ENCODE measurements at places on chromosomes 1 and 21.

GRCh38 chr1:41728403-41729202 is 190.1 kb downstream of the HIVEP3 start:
- no peak for DNase-seq

DNA sequence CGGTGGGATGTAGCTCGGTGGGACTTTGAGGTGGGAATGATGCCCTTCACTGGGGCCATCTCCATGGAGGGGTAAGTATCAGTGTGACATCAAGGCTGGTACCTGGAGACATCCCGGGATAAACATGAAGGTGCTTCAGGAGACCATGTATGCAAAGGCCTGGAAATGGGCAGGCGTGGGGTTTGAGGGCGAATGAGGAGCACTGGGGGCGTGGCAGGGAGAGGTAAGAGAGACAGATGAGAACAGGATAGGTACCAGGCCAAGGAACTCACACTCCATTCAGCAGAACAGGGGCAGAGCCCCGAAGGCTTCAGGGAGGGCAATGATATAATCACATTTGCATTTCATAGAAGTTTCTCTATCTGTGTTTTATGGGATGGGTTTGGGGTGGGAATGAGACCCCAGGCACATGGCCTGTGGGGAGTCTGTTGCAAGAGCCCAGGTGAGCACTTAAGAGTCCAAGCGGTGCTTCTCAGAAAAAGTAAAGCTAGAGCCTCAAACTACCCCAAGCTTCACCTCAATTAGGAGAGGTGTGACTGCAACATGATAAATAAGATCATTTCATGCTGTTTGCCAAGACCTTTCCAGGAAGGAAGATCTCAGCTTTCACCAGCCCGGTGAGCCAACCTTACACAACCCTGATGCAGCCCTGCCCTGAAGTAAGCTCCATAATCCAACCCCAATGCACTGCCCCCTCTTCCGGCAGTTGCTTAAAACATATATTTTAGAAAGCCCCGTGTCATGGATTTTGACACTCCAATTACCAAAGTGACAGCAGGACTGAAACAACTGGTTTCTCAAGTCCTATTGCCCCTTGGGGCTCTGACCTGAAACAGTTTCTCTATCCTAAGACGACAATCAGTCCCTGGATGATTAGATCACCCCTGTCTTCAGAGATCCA is 7.4 kb downstream of the S100A9 start:
- no peak for DNase-seq

- DNase-seq = no peak
Observed at GRCh38 chr1:227949954-227950734, 2.4 kb upstream of the WNT9A start.

- no peak for DNase-seq
Observed at GRCh38 chr1:80894921-80895320, 905.8 kb upstream of the ADGRL2 start.

DNA sequence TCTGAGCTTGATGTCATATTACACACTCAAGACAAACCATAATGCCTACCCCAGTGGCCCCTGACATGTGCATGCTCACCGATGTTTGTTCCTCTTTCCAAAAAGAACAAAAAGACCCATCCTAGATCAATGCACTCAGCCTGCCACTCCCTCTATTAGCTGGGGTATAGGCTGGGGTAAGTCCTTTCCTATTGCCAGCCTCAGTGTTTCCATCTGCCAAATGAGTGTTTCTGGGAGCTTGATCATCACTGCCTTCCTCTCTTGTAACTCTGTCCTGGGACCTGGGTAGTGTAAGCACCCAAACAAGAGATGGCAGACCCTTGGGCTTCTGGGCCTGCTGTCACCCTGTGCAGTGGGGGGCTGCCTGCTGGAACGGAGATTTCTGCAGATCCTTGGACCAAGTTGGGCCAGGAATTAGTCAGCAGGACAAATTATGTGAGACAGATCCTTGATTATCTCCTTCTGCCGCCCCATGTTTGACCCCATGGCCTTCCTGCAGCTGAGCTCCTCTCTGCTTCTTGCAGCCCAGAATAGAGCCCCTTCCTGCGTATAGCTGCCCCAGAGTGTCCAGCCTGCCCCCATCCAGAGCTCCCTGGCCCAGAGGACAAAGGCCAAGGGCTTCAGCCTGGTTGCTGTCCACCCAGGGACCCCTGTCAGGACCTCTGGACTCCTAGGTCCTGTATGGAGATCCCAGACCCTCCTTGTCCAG is 31.5 kb upstream of the LRP8 start:
- no peak for DNase-seq

DNA sequence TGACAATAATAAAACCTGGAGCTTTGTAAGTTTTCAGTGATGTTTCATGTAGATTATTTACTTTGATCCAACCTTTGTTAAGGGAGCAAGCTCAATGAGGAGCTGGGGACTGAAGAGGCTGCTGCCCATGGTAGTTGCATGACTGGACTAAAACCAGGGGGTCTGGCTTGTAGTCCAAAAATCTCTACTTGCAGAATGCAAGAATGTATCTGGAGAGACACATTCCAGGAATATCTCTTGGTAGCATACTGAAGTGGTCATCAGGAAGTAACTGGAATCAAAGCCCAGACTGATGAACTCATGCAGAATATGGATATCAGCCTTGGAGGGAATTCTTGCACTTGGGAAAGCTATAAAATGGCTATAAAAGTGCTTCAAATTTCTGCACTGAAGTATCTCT is 5.8 kb upstream of the KIAA0040 start:
- no peak for DNase-seq

DNA sequence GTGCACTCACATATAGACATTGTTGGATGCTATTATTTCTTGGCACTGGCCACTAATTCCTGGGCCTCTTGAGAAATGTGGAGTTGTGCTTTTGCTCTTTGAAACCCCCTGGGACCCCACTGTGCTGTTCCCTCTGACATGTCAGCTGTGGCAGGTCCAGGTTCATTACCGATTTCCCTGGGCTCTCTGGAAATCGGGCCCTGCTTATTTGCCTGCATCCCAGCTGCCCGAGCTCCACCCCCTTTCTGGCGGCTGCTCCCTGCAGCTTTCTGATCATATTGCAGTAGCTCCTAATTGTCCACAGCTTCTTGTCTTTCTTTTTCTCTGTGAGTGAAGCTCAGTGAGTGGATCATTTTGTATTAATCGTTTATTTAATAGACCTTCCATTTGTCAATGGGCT is 183.7 kb upstream of the FAM78B start:
- DNase-seq = no peak

DNA sequence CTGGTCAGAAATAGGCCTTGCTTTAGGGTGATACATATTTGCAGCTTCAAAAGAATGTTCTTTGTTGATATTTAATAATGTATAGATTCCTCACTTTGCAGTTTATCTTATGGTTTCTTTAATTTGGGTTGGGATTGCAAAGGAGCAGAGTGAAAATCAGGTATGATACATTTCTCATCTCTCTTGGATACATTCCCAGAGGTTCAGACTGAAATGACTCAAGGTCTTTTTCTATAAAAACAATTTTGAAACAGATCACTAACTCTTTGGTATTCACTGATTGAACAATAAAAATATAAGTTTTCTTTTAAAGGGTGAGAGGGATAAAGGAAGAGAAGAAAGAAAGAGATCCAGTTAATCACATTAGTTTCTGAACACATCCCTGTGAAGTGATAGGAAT is 606.5 kb upstream of the CAMK1G start:
- DNase-seq = no peak

DNA sequence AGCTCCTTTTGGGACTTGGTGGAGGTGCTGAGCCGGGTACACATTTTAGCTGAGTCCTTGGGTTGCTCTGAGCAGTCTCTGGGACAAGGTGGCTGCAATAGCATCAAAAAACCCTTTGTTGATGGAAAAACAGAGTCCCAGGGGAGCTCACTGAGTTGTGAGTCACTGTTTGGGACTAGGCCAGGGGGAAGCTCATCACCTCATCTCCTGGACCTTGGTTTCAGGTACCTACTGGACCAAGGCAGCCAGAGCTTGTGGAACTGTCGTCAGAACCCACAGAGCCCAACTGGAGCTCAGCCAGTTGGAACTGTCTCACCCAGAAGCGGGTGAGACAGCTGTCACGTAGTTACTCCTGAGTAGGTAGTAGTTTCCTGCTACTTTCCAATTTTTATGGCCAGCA is 146.7 kb downstream of the HLX start:
- DNase-seq = no peak

GRCh38 chr21:45820171-45821091 is 161.1 kb upstream of the COL6A1 start:
- peak; percentile 85 for DNase-seq

DNA sequence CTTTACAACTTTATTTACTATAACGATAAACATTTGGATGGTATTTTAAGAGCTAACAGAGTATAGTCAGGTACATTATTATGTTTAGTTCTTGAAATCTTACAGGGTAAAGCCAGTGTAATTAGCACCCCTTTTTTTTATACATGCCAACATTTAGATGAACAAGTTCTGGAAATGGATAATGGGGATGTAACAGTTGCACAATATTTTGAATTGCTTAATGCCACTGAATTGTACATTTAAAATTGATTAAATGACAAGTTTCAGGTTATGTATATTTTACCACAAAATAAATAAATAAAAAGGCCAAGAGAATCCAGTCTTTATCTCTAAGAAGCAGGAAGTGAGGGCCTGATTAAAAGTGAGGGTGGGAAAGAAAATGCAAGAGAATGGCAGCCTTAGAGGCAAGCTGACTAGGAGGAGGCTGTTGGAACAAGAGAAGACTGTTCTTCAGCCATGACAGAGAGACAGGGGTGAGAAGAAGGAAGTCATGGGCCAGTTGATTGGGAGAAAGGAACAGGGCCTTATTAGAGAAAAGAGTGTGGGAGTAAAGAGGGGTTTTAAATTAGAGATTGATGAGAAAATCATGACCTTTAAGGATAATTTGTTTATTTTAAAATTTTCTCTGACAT is 49.9 kb upstream of the TNFSF18 start:
- DNase-seq = no peak

GRCh38 chr1:14944471-14944985 is 209.0 kb upstream of the TMEM51 start:
- DNase-seq = no peak

DNA sequence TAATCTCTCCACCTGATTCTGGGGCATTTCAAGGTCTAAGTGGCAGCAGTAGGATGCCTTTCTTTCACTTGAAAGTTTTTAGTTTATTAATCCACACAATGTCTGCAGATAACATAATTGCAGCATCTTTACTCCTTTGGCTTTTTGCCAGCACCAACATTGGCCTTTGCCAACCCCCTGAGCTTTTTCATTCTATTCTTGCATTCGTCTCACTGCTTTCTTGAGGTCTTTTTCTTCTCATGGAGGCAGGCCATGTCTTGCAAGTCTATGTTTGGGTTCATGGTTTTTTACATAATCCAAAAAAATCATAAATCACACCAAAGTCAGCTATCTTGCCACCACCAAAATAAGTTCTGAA is 30.4 kb upstream of the COG2 start:
- no peak for DNase-seq

- no peak for DNase-seq
Observed at GRCh38 chr1:208278638-208279037, 34.5 kb upstream of the PLXNA2 start.

DNA sequence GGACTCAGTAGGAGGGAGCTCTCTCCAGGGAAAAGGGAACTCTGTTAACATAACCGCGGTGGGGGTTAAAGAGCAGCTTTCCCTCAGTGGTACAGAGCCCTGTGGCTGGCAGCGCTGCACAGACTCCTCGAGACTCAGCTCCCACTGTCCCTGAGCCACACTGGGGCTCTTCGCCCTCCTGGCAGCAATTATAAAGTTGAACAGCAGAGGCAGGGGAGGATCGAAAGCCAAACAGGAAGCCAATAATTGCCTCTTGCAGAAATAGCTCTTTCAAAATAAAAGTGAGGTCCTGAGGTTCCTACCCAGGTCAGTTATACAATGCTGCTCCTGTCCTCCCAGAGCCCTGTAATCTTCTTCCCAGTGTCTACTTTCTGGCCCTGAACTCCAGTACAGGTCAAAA is 77.0 kb downstream of the FAM78B start:
- no peak for DNase-seq

DNA sequence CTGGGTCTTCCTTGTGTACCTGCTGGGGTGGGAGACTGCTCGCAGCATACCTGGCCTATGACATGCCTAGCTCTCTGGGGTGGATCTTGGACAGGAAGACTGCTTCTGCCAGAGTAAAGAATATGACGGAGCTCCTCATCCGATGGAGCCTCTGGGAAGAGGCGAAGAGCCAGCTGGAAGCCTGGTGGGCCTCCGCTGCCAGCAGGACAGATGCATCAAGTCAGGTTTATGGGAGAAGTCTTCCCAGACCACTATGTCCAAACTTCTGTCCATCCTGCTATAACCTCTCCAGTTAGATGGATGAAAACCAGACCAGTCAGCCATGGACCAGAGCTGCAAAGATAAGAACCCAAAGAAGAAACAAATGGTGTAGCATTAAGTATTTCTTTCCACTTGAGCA is 27.7 kb upstream of the NGF start:
- DNase-seq = no peak

DNA sequence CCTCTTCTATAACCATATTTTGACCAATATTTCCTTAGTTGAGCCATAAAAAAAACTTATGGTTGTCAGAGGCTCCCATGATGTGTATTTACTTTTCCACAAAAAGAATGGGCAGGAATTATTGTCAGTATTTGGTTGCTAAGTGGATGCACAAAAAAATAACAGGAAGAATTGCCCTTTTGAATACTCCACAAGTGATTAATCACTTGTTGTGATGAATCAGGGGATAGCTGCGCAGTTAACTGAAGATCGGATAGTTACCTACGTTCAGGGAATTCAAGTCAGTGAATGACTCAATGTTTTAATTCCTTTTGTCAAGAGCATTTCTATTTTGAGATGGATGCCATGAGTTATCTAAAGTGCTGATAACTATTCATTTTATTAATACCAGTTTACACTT is 785.2 kb upstream of the B3GALT2 start:
- DNase-seq = no peak

- no peak for DNase-seq
Observed at GRCh38 chr1:158330391-158331105, 783 bp downstream of the CD1B start.

GRCh38 chr1:46822248-46822826 is 23.5 kb downstream of the CYP4B1 start:
- no peak for DNase-seq

GRCh38 chr1:84403347-84403746 is 5.1 kb downstream of the DNASE2B start:
- no peak for DNase-seq

- DNase-seq = no peak
Observed at GRCh38 chr1:48841461-48841860, 64.8 kb upstream of the BEND5 start.

DNA sequence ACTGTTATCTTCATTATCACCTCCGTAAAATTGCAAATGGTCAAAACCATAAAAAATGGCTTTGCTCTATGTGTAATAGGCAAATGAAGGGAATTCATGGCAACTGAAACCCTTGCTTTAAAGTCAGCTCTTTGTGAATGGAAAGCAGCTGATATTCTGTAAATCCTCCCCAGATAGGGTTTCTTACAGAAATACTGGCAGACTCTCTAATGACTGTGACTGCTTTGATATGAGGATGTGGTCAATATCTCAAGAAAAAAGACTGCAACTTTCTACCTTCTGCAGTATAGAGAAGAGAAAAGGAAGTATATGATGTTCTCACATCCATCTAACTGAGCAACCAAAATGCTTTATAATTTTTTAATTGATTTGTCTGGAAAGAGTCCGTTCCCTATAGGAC is 193.1 kb downstream of the ST6GALNAC3 start:
- no peak for DNase-seq

GRCh38 chr1:99270646-99271045 is 6.4 kb downstream of the PLPPR4 start:
- DNase-seq = no peak

GRCh38 chr1:15160626-15161025 is 7.1 kb downstream of the TMEM51 start:
- no peak for DNase-seq

- DNase-seq = no peak
Observed at GRCh38 chr1:64318428-64318827, 115.0 kb downstream of the UBE2U start.

Data from cerebellar nuclear complex (tissue), 1 donor.